Natural killer cell (primary cell): ENCODE measurements at places on chromosomes 3 and 15.

GRCh38 chr3:135991621-135992020 is 26.1 kb downstream of the PPP2R3A start:
- no peak for DNase-seq

DNA sequence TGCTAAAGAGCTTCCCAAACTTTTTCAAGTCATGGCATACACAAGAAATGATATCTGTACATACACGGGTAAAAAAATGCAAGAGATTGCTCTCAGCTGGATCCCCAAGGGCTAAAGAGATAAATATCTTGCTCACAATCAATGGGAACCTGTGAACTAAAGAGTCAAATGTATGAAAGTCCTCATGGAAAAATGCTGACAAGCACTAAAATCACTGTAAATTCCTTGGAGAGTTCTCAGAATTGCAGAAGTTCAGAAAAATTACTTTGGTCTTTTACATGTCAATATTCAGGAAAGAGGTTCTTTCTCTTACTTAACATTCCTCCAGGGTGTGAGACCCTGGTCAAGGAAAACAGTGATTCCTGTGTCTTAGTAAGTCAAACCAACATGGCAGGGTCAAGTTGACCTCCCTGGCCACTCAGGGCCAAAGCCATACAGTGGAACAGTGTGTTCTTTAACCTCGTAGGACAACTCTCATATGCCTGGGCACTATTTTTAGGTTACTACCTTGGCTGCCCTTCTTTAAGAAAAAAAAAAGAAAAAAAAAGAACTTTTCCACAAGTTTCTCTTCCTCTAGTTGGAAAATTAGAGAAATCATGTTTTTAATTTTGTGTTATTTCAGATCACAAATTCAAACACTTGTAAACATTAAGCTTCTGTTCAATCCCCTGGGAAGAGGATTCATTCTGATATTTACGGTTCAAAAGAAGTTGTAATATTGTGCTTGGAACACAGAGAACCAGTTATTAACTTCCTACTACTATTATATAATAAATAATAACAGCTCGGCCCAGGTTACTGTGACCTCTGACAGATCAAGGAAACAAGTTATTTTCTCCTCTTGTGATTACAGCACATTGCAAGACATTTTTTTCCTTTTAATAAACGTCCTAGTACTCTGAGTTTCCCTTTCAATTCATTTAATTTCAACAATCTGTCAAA is 12.5 kb downstream of the SSR3 start:
- DNase-seq = no peak

DNA sequence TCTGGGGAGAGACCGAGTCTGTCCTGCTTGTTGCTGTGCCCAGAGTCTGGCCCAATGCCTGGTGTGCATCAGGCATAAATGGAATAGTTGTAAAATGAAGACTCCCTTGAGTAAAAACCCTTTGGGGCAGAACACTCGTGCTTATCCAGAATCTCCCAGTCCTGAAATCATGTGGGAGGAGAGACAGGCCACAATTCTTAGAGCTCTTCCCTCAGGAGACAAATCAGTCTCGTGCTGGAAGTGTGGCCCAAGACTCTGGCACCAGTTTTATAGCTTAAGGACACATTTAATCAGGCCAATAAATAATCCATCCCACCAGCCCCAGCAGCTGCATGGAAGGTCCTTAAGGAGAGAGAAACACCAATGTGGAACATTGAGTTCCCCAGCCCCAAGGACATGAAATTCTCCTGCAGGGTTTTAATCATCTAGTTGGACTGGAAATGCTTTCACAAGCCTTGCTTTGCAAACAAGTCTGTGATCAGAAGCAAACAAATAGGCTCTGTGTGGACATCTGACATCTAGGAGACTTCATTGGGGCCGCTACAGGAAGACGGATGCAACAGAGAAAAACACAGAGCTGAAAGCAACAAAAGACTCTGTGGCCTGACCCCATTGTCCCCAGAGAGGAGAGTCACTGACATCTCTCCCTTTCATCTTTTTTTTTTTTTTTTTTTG is 70.4 kb downstream of the LSM3 start:
- DNase-seq = no peak

- no peak for DNase-seq
Observed at GRCh38 chr15:41207687-41208448, 22.7 kb downstream of the EXD1 start.

- no peak for DNase-seq
Observed at GRCh38 chr3:107542665-107543064, 19.9 kb downstream of the BBX start.

DNA sequence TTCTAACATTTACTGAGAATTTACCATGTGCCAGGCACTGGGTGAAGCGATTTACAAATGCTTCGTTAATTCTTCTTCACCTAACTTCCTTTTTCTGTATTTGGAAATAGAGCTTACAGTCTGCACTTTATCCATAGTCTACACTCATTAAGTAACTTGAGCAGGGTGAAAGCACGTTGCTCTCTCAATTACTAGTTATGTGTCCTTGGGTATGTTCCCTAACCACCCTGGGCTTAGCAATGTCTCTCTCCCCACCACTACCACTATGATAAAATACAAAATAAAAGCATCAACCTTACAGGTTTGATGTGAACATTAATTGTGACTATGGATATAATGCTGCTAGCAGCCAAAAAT is 172.9 kb upstream of the SLC2A2 start:
- DNase-seq = no peak

GRCh38 chr3:10581251-10581650 is 75.9 kb upstream of the ATP2B2 start:
- DNase-seq = no peak

GRCh38 chr15:98966091-98966787 is 41.4 kb downstream of the PGPEP1L start:
- DNase-seq = no peak

- no peak for DNase-seq
Observed at GRCh38 chr15:29369261-29369660, 99.6 kb upstream of the NSMCE3 start.

GRCh38 chr3:62065985-62066693 is 307.2 kb downstream of the FEZF2 start:
- DNase-seq = no peak

- DNase-seq = peak; percentile 84
Observed at GRCh38 chr15:74781431-74782258, at the start of gene CSK. TSS of gene CSK (plus strand) at chr15:74782080. CDS start at chr15:74798298, 16,218 bp downstream.

DNA sequence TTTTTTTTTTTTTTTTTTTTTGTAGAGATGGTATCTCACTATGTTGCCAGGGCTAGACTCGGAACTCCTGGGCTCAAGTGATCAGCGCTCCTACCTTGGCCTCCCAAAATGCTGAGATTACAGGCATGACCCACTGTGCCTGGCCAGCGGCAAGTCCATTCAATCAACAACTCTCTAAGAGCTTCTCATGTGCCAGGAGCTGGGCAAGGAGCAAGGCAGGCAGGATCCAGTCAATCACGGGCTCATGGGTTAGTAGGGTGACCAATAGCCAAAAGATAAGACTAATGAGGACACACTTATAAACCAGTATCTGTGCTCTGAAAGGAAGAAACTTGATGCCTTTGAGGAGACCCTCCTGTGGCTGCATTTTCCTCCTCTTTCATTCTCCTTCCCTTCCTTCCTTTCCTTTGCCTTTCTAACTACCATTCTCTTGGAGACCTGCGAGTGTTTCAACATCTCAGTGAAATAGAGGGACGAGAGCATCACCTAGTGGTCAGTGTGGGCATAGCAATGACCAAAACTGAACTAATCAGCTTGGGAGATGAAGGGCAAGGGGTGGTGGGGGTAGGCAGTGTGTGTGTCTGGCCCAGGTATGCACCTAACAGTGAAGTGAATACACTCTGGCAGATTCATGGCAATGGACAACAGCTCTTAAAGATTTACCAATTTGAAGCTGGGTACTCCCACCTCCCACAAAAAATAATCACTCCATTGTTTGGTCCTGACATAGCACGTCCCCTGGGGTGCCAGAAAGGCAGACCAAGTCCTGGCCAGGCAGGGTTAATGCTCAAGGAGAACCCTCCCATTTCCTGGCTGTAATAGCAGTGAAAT is 6.3 kb downstream of the RPP25 start:
- peak; percentile 90 for DNase-seq

DNA sequence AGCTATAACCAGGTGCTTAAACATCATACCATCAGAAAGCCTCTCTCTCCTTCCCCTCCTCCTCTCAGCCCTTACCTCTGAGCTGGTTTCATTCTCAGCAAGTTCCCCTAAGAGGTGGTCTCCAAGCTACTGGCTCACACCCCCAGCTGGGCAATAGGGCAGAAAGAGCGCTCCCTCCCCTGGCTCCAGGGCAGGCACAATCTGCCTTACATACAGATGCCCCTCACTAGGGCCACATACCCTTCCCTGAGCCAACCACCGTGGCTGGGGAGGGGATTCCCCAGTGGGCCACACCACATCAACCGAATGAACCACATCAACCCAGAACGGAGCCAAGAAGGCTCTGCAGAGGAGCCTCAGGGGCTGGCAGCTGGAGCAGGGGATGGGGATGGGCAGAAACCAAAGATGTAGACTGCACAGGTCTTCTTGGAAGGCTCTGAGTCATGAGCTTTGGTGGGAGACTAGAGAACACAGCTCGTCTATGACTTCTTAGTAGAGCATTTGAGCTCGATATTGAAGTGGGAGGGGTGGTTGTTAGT is 4.6 kb upstream of the FBLN2 start:
- DNase-seq = no peak

DNA sequence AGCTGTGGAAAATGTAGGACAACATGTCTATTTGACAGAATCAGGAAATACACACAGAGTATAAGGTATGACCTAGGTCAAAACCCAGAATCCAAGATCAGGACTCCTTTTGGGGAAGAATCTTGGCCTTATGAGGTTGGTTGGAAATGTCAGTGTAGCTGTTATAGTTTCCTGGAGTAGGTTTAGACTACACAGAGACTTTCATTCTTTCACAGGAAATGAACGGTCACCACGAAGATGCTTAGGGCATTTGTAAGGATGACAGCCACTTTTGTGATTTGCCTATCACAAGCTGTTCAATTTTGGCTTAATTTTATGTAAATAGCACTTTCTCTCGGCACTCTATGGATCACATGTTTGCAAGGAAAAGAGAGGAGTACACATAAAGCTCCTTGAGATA is 18.6 kb upstream of the ZBTB20 start:
- peak; percentile 54 for DNase-seq

DNA sequence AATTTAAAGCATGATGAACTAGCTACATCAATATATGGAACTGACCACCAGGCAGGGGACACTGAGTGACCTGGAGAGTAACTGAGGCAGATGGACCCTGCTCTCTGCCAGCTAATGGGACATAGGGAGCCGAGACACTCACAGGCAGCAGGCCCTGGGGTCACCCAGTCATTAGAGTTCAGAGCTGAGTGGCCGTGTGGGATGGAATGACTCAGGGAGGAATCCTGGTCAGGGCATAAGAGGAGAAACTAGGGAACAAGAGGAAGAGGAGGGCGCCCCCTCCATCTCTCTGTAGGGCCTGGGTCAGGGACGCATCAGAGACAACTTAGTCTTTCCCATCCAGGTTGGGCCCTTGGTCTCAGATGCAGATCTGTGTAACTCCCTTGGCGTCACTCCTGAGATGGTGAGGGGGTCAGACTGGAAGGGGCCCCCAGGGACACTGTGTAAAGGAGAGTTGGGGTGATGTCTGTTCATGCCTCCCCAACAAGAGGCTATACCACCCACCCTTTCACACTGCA is 39.8 kb downstream of the CCDC12 start:
- DNase-seq = no peak

GRCh38 chr3:39021029-39021428 is 30.7 kb downstream of the SCN11A start:
- DNase-seq = no peak

- DNase-seq = no peak
Observed at GRCh38 chr3:172836390-172836997, 86.0 kb downstream of the ECT2 start.

DNA sequence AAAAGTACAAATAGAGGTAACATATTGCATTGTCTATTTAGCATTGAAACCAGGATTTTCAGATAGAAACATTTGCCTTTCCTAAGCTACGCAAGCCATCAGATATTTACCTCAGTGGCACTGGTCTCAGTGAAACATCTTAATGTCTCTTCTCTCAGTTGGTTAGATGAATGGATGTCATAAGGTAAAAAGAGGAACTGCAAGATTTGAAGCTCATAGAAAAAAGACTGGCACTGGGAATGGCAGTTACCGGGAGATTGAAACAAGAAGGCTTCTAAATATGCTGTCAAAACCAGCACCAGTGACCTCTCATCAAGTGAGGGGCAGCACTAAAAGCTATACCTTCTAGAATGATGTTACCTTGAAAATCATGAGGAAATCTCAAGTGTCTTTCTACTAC is 486.4 kb downstream of the FHIT start:
- DNase-seq = no peak

DNA sequence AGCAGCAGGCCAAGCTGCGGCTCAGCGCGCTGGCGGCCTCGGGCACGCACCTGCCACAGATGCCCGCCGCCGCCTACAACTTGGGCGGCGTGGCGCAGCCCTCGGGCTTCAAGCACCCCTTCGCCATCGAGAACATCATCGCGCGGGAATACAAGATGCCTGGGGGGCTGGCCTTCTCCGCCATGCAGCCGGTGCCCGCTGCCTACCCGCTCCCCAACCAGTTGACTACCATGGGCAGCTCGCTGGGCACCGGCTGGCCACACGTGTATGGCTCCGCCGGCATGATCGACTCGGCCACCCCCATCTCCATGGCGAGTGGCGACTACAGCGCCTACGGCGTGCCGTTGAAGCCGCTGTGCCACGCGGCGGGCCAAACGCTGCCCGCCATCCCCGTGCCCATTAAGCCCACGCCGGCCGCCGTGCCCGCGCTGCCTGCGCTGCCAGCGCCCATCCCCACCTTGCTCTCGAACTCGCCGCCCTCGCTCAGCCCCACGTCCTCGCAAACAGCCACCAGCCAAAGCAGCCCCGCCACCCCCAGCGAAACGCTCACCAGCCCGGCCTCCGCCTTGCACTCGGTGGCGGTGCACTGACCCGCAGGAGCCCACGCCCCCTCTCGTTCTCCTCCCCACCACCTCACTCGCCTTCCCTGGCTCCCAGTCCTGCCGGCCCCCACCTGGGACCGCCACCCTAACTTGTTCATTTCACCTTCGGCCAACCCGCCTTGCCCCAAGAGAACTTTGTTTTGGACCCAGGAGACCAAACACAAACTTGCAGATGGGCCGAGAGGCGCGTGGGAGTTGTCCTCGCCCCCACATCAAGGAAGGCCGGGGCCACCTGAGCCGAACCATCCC is 1.5 kb downstream of the FOXB1 start:
- DNase-seq = no peak

DNA sequence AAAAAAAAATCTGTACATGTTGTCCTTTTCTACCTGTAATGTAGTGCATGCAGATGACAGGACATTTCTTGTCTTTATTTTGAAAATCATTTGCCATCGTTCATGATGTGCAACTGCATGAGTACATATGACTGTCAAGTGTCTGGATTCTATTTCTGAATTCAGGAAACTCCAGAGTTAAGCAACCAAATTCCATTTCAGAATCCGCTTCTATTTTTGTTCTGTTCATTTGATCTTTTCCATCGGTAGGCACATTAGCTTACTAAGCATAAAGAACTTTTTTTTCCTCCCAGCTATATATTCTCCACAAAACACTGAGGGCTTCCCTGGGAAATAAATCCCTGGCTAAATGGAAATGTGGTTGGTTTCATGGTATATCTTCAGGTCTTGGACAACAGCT is 365.6 kb downstream of the PTPRG start:
- DNase-seq = no peak

GRCh38 chr3:18134386-18135059 is 290.6 kb downstream of the SATB1 start:
- DNase-seq = no peak
